ENCODE measurements at places on chromosomes 3 and 15.

GRCh38 chr3:101939361-101940049, 90.2 kb downstream of the NFKBIZ start:
- no peak for DNase-seq

DNA sequence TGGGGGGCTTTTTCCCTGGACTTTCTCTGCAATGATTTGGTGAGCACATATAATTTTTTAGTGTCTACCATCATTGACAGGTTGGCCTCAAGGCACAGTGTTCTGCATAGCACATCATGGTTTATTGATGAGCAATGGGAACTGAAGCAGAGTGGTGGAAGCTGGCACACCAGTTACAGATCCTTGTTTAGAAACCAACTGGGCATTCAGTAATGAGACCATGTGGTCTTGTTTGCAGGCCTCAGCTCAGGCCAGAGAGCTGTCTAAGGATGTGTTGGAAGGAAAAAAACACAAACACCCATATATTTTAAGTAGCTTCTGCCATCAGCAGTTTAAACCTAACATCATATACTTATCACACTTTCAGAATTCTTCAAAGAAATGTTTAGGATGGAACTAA, 610.6 kb downstream of the ROBO1 start:
- DNase-seq: no peak

- DNase-seq: no peak
Measured at GRCh38 chr15:51341366-51342226, at the start of gene GLDN. GLDN (plus strand) TSS chr15:51341655; CDS start chr15:51341685, 30 bp downstream.

GRCh38 chr3:110526777-110527727, 544.6 kb upstream of the NECTIN3 start:
- DNase-seq: peak; percentile 78

All from BJ (cell line).